ENCODE measurements at places on chromosomes 11 and 22.

GRCh38 chr11:96105944-96106343, 182.0 kb upstream of the MTMR2 start:
- no peak for DNase-seq

- DNase-seq, result peak; percentile 50
Measured at GRCh38 chr11:101127197-101127698, 2.4 kb downstream of the PGR start.

DNA sequence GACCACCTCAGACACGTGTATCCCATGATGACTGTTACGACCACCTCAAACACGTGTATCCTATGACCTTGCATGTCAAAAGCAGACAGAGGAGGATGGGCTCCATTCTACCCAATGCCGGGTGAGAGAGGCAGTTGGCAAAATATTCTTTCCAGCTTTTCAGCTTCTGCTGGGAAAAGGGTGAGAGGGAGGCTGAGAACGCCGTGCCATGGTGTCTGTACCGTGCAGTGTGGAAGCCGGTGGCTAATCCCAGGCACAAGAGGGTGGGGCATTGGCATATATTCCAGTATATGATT, 1478.4 kb downstream of the TBC1D22A start:
- DNase-seq, result no peak

- no peak for DNase-seq
Measured at GRCh38 chr22:35852076-35852475, 134.4 kb downstream of the APOL5 start.

DNA sequence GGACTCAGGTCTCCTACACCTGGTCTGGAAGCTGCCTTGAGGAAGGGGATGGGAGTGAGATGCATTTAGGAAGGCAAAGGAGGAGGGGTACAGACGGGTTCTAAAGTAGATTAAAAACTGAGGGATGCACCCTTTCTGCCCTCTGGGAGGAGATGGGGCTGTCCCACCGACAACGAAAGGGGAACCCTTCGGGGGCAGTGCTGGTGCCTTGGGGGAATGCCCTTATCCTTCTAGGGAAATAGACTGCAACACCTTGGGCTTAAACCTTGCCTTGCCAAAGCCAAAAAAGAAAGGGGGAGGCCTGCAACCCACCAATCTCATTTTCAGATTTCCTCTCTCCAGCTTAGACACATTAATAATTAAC, 89.8 kb downstream of the PLEKHA7 start:
- DNase-seq, result no peak
